GM12865 (cell line): ENCODE measurements at places on chromosomes 12 and 14.

DNA sequence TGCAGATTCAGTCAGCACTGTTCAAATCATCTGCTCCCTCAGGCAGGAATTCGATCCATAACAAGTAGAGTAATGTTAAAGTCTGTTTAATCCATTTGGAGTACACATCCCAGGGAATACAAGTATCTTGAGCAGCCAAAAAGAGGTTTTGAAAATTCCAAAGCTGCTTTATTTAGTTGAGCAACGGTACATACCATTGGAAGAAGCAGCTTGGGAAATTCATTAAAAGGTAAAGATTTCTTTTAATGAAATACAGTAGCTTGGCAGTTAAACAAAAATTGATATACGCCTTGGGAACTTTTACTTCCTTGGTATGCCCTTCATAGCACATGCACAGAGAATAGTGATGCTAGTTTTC lies 153.8 kb downstream of the LRIG3 start:
- no peak for DNase-seq

- DNase-seq, result no peak
These were observed 90.0 kb upstream of the EIF5 start for GRCh38 chr14:103243764-103244737.

- no peak for DNase-seq
These were observed 79.7 kb upstream of the DIO3 start for GRCh38 chr14:101481557-101481956.

DNA sequence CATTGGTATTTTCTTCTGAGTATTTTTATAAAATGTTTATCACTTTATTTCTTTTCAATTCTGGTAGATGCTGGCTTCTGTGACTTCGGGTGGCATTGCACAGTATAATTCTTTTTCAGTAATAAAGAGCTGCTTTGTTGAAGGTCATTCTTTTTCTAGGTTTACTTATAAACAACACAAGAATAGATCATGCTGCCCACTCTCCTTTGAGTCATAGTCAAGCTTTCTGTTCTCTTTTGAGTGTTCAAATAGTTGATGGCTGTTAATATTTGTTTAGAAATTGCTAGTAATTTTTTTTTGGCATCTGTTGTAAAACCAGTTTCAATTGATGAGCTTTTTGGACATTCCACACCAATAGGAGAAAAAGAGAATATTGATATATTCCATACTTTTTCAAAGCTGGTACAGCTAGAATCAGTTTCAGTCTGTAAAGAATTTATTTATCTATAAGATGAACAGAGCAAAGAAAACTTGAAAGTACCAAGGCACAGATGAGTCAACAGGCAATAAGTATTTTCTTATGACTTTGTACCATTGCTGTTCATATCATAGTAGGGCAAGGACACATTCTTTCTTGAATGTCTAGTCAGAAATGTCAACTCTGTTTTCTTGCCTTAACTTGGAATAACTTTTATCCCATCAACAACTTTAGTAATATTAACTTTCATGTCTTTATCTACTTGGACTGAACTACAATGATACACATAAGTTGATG lies 513.0 kb upstream of the SEL1L start:
- no peak for DNase-seq
